Erythroblast (primary cell): ENCODE measurements at places on chromosomes 5 and 9.

GRCh38 chr9:38690574-38690973 lies 29.4 kb downstream of the FAM240B start:
- DNase-seq: no peak

DNA sequence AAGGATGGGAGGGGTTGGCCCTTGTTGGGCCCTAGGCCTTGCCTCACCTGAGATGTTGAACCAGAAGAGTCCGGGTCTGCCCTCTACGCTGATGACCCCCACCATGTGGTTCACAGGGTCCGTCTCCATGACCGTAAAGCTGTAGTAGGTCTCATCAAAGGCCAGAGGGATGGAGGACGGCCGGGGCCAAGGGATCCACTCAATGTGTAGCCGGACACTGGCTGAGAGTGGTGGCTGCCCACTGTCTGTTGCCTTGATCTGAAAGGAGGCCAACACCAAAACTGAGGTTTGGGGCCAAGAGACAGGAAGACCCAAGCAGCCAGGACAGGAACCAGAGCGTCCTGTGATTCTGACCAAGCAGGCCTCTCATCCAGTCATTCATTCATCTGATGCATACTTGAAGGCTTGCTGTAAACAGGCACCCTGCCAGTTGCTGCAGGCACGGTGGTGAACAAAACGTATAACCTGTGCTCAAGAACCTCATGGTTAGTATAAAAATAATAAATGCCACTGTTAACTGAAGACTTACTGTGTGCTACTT lies 37.9 kb downstream of the FAT2 start:
- no peak for DNase-seq

GRCh38 chr5:177005619-177006264 lies 837 bp downstream of the UIMC1 start:
- DNase-seq: peak; percentile 86

- DNase-seq: no peak
These were observed 6.9 kb upstream of the NIPSNAP3A start for GRCh38 chr9:104740621-104741020.

GRCh38 chr5:135833961-135834638 lies 363 bp upstream of the SLC25A48 start:
- peak; percentile 45 for DNase-seq

GRCh38 chr5:169697976-169698375 lies 60.9 kb downstream of the DOCK2 start:
- no peak for DNase-seq
